HCT116 (cell line): ENCODE measurements at places on chromosomes 1 and 21.

- DNase-seq, result no peak
Observed at GRCh38 chr21:31220575-31220974, 123.5 kb downstream of the TIAM1 start.

DNA sequence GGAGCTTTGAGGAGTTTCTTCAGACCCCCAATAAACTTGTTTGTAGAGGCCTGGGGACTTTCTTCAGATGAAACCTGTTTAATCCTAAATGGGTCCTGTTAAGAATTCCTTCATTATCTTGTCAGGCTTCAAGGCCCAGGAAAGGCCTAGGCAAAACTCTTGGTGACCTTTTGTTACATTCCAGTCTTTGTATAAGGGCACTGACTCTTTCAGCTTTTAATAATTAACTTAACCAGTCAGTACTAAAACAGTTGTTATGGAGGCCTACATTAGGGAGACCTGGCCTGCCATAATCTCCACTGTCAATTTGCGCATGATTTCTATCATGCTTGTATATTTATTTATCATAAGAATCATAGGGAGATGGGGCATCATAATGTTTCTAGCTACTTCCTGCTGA, 110.2 kb downstream of the FCRL5 start:
- no peak for DNase-seq

GRCh38 chr1:174789399-174789798, 210.3 kb upstream of the CACYBP start:
- DNase-seq, result no peak

DNA sequence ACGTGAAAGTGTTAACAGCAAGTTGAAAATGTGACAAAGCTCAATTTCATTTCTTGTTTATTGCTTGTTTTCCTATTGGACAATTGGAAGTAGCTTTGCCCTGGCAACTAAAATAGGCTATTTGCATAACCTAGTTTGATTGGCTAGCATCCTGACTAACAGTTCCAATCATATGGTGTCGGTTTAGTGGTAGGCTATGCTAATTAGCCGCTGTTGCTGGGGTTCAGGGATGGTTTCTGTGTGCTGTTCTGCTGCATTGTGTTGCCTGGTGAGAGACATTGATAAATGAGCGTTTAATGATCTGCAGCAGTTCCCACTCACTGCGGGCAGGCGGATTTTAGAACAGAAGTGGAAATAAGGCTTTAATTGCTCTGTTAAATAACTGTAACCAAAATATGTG, 68.5 kb downstream of the DYRK1A start:
- DNase-seq, result peak; percentile 12

- DNase-seq, result no peak
Observed at GRCh38 chr1:8028571-8028910, 2.4 kb upstream of the ERRFI1 start.

- DNase-seq, result no peak
Observed at GRCh38 chr1:2230781-2231531, 2.8 kb downstream of the SKI start.

- no peak for DNase-seq
Observed at GRCh38 chr1:75996196-75996595, 64.0 kb upstream of the ASB17 start.

GRCh38 chr1:167770127-167770526, 48.3 kb downstream of the MPZL1 start:
- DNase-seq, result no peak

GRCh38 chr1:51675177-51675780, 58.4 kb downstream of the OSBPL9 start:
- no peak for DNase-seq

GRCh38 chr1:212557739-212558692, 50.5 kb upstream of the ATF3 start:
- no peak for DNase-seq

DNA sequence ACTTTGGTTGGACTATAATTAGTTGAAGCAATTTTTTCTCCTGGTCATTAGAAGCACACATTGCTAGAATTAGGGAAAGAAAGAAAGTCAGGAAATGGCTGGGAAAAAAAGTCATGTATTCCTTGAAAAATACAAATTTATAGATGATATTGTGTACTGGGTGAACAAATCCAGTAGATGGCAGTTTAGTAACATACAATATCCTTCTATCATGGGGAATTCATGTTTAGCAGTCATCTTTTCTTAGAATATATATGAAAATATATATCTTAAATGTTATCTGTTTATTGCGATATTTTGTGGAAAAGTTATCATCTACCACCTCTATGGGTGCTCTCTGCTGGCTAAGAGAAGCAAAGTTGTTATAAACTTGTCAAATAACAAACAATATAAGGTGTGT, 13.1 kb upstream of the ZRANB2 start:
- DNase-seq, result no peak

GRCh38 chr1:201021630-201022492, 1.7 kb downstream of the KIF21B start:
- no peak for DNase-seq

- no peak for DNase-seq
Observed at GRCh38 chr1:156749419-156750118, 1.9 kb downstream of the HDGF start.

GRCh38 chr21:33844890-33845205, 70.8 kb downstream of the ATP5PO start:
- DNase-seq, result no peak

DNA sequence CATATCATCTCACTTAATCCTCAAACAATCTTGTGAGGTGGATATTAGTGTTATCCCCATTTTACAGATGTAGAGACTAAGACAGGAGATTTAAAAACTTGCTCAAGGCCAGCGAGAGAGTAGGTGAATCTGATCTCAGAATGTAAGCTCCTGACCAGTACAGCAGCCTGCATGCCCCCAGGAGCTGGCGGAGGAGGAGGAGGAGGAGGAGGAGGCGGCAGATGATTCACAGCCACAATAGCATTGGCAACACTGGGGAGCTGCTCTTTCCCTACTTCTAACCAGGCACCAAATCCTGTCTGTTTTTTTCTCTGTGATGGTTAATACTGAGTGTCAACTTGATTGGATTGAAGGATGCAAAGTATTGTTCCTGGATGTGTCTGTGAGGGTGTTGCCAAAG, 243.2 kb downstream of the ATG4C start:
- no peak for DNase-seq

DNA sequence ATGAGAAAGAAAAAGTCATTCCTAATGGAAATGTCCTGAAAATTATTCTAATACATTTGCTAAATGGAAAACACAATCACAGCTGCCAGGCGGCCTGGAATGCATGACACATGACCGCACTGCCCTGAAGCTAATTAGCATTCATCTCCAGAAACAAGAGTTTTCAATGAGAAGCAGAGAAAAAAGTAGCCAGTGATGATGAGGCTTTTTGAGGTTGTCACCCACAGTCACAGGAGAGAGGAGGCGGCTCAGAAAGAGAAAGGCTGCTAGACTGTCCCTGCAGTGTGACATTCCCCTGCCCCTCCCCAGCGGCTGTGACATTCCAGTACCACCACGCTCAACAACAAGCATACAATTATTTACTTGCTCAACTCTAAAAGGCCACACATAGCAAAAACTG, 122.9 kb upstream of the KRTAP19-8 start:
- no peak for DNase-seq

DNA sequence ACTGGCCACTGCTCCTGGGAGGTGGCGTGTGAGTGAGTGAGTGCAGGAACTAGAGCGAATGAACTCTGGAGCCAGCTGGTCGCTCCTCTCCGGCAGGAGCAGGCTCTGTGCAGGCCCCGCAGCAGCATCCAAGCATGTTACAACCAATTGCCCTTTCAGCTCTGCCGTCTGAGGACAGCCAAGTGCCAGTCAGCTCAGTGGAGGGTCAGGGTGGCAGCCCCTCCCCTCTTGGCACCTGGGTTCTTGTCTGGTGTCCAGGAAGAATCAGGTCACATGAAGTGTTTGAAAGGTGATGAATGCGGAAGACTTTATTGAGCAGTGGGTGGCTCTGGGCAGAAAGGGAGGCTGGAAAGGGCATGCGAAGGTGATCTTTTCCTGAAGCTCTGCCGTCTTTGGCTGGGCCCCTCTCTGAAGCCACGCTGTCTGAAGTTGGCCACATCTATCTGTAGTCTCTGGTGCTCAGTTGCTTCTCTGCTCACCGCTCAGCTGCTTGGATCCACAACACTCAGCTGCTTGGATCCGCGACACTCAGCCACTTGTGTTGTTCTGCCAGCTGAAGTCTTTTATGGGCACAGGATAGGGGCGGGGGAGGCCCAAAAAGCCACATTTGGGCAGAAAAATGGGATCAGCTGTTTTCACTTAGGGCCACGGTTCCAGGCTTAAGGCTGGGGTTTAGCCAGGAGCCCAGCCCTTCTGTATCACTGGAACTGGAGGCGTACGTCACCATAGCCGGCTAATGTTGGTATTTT, 139.8 kb downstream of the ADSS2 start:
- no peak for DNase-seq

DNA sequence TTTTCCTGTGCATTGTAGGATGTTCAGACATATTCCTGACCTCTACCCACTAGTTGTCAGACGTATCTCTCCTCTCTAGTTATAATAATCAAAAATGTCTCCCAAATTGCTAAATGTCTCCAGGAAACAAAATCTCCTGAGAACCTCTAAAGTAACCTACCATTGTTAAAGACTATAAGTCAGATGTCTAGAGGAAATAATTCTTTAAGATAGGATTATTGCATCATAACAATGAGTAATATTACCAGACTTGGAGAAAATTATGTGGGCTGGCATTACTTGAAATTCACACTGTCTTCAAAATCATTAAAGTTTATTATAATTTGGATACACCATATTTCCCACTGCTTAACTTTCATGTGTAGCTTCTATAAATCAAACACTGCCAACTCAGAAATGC, 643.0 kb upstream of the ADGRL2 start:
- DNase-seq, result no peak

DNA sequence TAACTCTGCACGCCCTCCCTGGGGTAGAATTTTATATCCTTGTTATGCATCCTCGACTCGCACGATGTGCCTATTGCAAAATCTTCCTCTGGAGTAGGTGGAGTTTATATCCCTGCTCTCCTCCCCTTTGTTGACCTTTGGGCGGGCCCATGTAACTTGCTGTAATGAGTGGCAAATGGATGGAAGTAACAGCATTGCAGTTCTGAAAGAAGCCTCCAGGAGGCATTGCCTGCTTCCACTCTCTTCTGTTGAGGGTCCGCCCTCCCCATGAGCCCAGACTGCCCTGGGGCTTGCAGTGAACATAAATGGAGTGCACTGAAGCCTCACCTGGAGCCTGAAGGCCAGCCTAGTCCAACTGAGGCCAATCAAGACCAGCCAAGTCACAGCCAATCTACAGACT, 62.2 kb upstream of the GRIK3 start:
- peak; percentile 16 for DNase-seq

GRCh38 chr1:196535727-196536126, 72.5 kb downstream of the KCNT2 start:
- DNase-seq, result peak; percentile 15

DNA sequence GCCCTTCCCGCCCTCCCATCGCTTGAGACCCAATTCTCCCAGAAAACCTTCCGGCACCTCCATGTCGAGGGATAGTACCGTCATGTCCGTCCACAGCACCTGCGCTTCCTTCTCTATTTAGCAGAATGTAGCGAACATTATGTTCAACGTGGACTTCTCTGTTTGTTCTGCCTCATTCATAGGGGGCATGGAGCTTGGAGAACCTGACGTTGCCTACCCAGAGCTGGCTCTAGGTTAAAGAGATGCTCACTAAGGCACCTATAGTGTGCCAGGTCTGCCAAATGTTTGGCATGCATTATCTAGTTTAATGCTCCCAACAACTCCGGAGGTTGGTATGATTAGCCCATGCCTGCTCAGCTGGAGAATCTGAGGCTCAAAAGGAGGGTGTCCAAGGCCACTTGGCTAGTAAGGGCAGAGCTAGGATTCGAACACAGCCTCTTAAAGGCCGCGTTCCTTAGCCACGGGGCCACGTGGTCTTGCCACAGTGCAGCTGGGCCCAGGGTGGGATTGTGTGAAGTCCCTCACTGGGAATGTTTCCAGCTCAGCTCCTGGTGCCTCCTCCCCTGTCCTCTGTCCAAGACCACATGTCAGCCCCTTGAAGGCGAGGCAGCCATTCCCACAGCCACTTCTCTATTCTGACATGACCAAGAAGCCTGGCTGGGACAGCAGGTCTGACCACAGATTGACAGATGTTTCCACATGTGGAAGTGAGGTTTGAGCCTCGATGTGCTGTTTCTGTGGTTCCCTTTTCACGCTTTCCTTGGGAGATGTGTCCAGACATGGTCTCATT, 57.8 kb downstream of the RUNX3 start:
- no peak for DNase-seq

- no peak for DNase-seq
Observed at GRCh38 chr1:66729119-66729518, 23.1 kb upstream of the DYNLT5 start.

- DNase-seq, result no peak
Observed at GRCh38 chr21:25350056-25350455, 257.2 kb downstream of the MRPL39 start.

GRCh38 chr1:29655145-29655544, 418.8 kb downstream of the PTPRU start:
- no peak for DNase-seq
